ENCODE measurements at places on chromosomes 7 and 10.

DNA sequence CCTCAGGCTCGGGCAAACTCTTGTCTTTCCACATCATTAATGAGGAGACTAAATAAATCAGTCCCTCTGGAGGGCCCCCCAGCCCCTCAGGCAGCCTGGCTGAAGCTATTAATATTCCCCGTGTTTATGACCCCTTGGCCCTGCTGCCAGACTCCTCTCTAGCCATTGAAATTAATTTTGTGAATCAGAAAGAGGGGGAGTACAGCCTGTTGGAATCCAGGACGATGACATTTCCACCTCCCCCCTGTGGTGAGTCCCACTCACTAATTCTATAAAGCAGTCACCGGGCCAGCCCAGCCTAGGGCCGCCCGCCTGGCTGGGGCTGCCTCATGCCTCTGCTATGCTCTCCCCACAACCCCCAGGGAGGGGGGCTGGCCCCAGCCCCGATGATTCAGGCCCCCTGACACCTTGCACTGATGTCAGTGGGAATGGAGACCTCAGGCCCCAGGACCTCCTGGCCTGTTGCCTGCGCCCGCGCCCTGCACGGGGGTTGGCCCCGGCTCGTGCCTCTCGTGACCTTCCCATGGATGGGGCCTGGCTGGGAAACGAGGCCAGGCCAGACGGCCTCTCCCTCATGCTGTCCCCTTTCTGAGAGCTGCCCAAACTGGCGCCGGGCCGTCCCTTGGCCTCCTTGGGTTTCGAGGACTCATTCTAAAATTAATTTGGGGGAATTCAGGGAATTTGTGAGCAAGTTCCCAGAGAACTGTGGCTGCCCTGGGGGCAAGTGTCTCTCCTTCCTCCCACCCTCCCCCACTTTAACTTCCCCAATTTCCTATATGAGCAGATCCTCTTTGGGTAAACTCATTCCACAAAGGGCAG, 34.0 kb downstream of the TMEM270 start:
- peak; percentile 100 for DNase-seq

DNA sequence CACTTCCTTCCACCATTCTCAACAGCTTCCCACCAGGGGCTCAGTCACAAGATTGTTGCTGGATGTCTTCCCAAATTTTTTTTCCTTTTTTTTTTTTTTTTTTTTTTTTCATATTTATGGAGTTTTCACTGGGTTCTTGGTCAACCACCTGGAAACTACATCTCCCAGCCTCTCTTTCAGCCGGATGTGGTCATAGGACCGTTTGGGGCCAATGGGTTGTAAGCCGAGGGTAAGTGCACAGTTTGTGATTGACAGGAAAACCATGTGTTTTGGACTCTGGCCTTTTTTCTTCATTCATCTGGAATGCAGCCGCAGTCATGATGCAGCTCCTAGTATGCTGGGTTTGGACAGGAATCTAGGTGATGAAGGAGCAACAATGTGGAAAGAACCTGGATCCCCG, 337.1 kb upstream of the FOXK1 start:
- no peak for DNase-seq

- DNase-seq: no peak
Measured at GRCh38 chr7:35038354-35038753, 1.1 kb upstream of the DPY19L1 start.

DNA sequence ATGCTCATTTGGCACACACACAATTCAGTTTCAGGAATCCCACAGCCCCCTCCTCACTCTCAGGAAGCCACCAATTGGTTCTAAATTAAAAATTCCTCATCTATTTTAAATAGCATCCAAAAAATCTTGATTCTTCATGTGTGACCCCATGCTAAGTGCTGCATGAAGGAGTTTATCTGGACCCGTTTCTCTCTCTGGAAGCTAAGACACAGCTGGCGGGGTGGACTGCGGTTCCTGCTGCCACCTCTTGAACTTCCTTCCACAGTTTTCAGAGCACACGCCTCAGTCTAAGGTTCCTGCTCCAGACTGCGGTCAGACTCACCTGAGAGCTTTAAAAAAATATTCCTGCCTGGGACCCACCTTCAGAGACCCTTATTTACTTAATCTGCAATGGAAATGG, 34.5 kb downstream of the LYZL1 start:
- no peak for DNase-seq

DNA sequence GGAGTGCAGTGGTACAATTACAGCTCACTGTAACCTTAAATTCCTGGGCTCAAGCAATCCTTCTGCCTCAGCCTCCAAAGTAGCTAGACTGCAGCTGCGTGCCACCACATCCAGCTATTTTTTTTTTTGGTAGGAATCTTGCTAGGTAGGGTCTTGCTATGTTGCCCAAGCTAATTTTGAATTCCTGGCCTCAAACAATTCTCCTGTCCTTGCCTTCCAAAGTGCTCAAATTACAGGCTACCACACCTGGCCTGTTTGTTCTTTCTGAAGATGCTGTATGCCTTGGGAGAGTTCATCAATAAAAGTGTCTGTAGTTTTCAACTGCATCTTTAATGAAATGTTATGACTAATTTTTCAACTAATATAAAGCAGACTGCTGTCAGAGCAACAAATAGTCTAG, 452 bp downstream of the SAMD9 start:
- DNase-seq: peak; percentile 14

GRCh38 chr7:114531326-114531725, 116.7 kb downstream of the FOXP2 start:
- DNase-seq: no peak

GRCh38 chr10:11209830-11210181, 192.1 kb downstream of the CELF2 start:
- DNase-seq: no peak

DNA sequence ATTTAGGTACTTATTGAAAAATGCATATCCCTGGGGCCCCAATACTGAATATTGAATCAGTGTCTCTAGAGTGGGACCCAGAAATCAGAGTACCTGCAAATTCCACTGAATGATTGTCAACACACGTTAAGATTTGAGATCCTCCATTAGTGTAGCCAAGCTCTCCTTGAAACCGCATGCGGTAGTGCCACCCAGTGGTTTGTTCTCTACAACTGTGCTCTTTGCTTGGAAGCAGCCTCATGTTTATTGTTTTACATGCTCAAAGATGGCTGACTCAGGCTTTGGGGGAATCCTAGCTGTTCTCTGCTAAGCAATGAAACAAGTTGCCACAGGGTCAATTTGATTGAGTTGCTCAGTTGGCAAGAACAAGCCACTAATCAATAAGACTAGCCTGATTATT, 340.2 kb upstream of the CELF2 start:
- DNase-seq: peak; percentile 44

DNA sequence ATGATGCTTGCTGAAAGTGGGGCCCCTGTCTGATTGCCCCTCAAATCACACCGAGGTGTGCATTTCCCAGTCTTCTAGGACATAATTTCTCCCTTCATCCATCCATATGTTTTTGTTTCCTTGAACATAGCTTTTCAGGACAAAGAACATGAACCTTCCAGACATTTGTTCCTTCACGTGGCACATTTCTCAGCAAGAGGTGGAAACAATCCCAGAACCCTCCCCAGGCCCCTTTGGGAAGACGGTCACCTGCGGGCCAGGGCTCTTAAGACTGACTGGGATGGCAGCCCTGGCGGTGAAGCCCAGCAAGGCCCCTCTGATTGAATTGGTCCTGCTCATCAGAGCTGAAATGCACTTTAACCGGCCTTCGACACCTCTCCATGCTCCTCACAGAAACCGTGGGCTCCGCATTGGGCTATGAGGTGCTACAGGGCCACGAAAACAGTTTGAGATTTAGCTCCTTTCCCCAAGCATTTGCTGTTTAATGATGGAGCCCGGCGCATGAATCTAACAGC, 522.5 kb upstream of the DPP6 start:
- DNase-seq: no peak

- DNase-seq: no peak
Measured at GRCh38 chr10:86600296-86600695, 54.1 kb upstream of the OPN4 start.

GRCh38 chr7:86949779-86950260, 109.6 kb downstream of the ELAPOR2 start:
- DNase-seq: no peak

DNA sequence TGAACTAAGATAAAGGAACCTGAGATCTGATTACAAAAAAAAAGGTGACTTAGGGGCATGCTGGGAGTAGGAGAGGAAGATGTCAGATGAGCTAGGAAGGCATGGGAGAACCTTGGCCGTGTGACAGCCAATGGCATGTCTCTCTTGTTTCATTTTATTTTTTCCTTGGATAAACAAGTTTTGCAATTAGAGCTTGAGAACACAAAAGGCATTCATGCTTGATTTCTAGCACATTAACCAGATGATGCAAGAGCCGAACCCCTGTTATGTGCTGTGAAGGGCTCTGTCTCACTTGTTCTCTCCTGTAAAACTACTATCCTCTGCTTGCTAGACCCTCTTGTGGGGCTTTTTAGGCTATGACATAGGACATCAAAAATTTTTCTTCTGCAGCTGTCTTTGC, 134.3 kb upstream of the ASAH2 start:
- no peak for DNase-seq

- DNase-seq: peak; percentile 93
Measured at GRCh38 chr7:130009848-130010688, 41.1 kb downstream of the ZC3HC1 start.

GRCh38 chr10:93875032-93875358, 18.8 kb upstream of the SLC35G1 start:
- peak; percentile 52 for DNase-seq

DNA sequence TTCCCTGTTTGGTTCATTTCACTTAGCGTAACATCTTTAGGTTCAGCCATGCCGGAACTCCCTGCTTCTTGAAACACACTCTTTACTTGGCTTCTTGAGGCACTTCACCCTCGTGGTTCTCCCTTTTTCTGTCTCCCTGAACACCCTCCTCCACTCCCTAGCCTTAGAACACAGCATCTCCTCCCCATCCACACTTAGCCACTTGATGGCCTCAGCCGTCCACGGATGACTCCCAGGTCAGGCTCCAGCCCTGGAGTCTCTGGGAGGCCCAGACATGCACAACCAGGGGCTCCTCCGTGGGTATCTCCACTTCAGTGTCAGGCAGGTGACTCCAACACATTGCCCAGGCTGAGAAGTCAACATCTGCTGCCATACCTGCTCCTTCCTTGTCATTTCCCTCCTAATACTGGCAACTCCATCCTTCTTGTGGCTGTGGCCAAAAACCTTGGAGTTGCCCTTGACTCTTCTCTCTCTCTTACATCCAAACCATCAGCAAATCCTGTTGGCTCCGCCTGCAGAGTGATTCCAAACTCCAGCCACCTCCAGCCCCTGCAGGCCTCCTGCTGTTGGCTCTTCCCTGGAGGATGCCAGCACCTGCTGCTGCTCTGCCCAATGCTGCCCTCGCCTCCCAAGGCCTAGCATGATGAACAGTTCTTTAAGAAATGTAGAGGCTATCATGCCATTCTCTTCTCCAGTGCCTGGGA, 8.4 kb upstream of the INMT start:
- DNase-seq: peak; percentile 29

GRCh38 chr10:91511549-91512330, 101.6 kb downstream of the HECTD2 start:
- peak; percentile 81 for DNase-seq

DNA sequence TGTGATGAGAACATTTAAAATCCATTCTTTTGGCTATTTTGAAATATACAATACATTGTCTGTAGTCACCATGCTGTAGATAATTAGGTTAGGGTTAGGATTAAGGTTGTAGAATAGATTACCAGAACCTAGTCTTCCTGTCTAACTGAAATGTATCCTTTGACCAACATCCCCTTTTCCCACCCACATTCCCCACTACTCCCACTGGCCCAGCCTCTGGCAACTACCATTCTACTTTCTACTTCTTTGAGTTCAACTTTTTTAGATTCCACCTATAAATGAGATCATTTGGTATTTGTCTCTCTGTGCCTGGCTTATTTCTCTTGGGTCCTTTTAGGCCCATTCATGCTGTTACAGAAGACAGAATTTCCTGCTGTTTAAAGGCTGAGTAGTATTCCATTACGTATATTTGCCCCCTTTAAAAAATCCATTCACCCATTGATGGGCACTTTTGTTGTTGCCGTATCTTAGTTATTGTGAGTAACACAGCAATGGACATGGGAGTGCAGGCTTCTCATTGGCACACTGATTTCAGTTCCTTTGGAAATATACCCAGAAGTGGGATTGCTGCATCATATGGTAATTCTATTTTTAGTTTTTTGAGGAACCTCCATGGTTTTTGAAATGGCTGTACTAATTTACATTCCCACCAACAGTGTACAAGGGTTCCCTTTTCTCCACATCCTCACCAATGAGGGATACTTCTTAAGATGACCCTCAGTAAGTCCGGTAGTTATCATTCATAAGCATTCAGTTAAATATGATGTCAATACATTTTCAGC, 104.0 kb downstream of the RALA start:
- no peak for DNase-seq

DNA sequence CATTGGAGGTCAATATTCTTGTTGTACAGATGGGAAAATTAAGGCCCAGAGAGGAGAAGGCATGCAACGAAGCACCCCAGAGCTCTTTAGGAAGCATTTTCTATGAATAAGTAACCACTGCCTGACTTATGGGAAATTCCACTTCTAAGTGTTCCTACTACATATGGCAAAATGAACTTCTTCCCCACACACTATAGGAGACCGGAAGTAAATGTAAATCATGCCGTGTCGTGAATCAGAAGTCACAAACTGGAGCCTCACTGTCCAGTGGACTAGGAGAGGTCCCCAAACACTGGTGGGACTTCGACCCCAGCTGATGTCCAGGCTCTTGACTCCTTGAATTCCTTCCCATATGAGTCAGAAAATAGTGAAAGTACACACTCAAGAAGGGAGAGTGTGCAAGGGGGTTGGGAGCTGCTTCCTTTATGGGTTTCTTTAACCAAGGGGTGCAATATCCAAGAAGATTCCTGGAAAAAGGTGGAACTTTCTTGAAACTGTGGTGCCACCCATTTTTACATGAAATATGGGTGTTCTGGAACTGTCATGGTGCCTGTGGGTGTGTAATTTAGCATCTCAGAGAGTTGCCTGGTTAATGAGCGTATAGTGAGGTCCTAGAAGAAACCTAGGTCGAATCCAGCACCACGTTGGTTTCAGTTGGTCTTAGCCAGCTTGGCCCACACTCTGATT, 6.7 kb downstream of the RASSF4 start:
- DNase-seq: peak; percentile 37

- DNase-seq: no peak
Measured at GRCh38 chr10:62691336-62691735, 113.2 kb upstream of the ADO start.

- DNase-seq: no peak
Measured at GRCh38 chr10:114694062-114694461, 36.0 kb upstream of the ABLIM1 start.

GRCh38 chr7:72446591-72447462, 34.7 kb upstream of the CALN1 start:
- no peak for DNase-seq

DNA sequence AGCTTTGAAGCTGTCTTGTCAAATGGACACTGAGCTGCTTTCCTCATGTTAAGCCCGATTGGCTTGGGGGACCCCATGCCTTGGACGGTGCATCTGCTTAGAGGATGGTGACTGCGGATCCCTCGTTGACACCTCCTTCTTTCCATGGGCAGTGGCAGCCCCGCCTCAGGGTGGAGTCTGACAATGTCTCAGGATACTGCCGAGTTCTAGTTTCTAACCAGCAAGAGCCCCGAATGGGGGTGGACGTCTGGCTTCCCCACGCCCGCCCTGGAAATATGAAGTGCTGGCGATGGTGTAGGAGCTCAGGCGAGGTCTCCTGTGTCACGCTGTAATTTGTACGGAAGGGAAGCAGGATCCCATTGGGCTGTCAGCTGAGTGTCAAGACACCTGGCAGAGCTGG, 106.2 kb upstream of the CTBP2 start:
- no peak for DNase-seq
